ENCODE measurements at places on chromosomes 13 and 19. TPM values are rescaled to one million over a fixed set of nuclear protein-coding genes. Genes with fewer than 3 reads are reported as not detected.

Gene RNF113B
- not detected for total RNA-seq

Gene EPSTI1
- 2.9 TPM for total RNA-seq

Gene UHRF1
- total RNA-seq: 47.1 TPM

Gene SLC7A1
- 21.0 TPM for total RNA-seq

Gene ZNF681
- 1.4 TPM for total RNA-seq

Gene ZNF283
- 5.4 TPM for total RNA-seq

Gene ZNF665
- total RNA-seq: not detected

Gene RXFP2
- total RNA-seq: 1.9 TPM

Gene SLITRK6
- 2.3 TPM for total RNA-seq

Gene TNNI3
- total RNA-seq: not detected

Gene GIPC3
- not detected for total RNA-seq

Gene GPR183
- total RNA-seq: not detected

Gene TSKS
- not detected for total RNA-seq

Gene PEG3
- total RNA-seq: not detected

Gene ZSCAN4
- not detected for total RNA-seq

Gene CGB1
- total RNA-seq: not detected

Data from MG63 (cell line).